Endothelial cell (in vitro differentiated cells): ENCODE measurements at places on chromosomes 12 and 14. TPM values are rescaled to one million over a fixed set of nuclear protein-coding genes. Genes with fewer than 3 reads are reported as not detected.

The SERPINA12 gene
- total RNA-seq = not detected

The EXOC3L4 gene
- total RNA-seq = not detected

- DNase-seq = no peak
These were observed 106.2 kb downstream of the DAAM1 start for GRCh38 chr14:59294662-59294992.

DNA sequence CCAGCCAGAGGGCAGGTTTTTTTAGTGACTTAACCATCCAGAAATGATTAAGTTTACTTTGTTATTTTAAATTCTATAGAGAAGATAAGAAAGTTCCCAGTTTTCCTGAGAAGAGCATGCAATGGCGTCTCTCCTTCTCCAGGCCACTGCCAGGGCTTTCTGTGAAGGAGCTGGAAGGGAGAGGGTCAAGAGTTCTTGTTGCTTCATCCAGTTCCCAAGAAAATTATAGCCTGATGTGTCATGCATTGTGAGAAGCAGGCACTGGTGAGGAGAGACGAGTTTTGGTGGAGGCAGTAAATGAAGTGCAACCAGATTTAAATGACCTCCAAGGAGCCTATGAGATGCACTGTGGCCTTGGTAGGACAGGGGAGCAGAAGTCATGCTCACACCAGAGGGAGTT lies 14.2 kb downstream of the ELK3 start:
- DNase-seq = no peak

The GSG1 gene
- 0.46 TPM for total RNA-seq

DNA sequence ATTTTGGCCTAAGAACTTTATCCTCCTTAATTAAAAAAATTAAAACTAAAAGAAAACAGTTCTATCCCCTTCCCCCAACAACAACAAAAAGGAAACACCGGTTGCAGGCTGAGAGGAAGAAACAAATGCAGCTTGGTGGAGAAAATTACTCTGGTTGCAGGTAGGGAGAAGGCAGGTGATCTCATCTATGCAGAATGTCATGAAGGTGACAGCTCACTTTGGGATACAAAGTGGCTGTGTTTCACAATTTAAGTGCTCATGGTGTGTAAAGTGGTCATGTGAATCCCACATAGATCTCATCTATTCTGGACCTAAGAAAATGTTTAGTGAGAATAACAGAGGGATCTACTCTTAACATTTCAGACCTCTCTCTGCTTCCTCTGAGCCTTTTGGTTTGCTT lies 219.7 kb upstream of the PKP2 start:
- DNase-seq = no peak

- no peak for DNase-seq
These were observed 41.3 kb downstream of the CCNK start for GRCh38 chr14:99522457-99522891.
